Heart left ventricle (tissue), 16 donors: ENCODE measurements at places on chromosomes 1 and 21. TPM values are rescaled to one million over a fixed set of nuclear protein-coding genes. Genes with fewer than 3 reads are reported as not detected.
A peak's percentile ranks its signal among the peaks of the same experiment; 100 is the strongest.

- H3K27me3 ChIP-seq, result no peaks in the 10 kb centered on the region
- no peak overlapping the region for H3K4me3 ChIP-seq
- no peak overlapping the region for H3K27ac ChIP-seq
- H3K4me1 ChIP-seq, result peaks cover 8% of the 10 kb centered on the region
Measured at GRCh38 chr1:167708940-167709389, 12.8 kb upstream of the MPZL1 start.

DNA sequence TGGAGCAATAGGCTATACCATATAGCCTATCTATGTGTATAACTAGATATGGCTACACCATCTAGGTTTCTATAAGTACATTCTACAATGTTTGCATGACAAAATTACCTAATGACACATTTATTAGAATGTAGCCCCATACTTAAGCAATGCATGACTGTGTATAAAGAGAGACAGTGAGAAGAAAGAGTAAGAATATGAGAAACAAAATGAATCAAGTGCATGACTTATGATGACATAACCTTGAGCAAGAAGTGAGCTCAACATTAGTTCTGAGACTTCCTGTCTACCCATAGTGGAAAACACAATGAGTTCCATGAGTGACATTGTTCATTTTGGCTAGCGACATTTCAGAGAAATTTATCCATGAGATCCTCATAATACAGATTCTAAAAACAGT is 10.1 kb downstream of the SLC44A5 start:
- no peak for DNase-seq
- H3K36me3 ChIP-seq, result no peaks in the 10 kb centered on the region
- no peak overlapping the region for H3K4me3 ChIP-seq
- H3K4me1 ChIP-seq, result no peaks in the 10 kb centered on the region
- H3K27ac ChIP-seq, result no peak overlapping the region

TSPAN2 gene
- total RNA-seq, result 7.7 TPM

DNA sequence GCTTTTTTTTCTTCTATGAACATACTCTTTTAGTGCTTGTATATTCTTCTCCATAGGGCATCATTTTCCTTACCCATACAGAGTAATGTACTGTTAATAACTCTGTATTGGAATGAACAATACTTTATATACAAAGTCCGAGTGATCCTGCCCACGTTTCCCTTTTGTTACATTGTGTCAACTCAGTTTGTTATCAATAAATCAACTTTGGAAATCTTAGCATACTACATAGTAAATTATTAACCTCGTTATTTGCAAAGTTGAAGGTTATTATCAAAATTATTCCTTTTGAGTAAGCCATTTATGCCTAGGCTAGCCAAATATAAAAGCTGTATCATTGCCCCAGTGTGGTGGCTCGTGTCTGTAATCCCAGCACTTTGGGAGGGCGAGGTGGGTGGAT is 937.4 kb upstream of the TMPRSS15 start:
- no peaks in the 10 kb centered on the region for H3K27me3 ChIP-seq
- no peak for DNase-seq
- H3K27ac ChIP-seq, result no peak overlapping the region

DNA sequence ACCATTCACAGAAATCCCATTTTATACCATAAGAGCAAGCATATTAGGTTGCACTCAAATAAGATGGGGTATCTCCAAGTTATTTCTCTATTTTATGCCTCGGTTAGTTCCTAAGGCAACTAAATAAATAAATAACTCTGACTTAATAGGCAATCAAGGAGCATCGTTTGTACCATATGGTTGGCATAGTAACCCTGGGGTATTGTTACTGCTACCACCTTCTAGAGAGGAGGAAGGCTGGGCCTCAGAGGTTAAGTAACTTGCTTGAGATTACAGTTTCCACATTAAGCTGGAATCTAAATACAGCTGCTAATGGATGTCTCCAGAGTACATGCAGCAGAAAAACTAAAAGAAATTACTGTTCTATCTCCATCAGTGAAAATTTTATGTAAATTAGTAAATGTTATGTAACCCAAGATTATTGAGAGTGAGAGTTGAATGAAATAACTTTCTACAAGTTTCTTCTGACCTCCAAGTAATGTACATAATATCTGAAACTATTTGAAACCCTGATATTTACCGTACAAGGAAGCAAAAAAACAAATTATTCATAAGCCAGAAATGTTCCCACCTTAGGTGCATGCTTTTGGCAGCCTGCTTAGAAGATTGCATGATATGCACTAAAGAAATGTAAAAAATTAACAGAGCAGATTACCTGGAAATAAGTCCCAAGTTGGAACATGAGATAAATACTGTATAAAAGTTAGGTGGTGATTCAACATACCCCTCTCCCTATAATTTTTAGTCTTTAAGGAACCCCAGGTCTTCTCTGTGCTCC is 127.0 kb downstream of the CRB1 start:
- no peaks in the 10 kb centered on the region for H3K27me3 ChIP-seq
- H3K4me3 ChIP-seq, result no peak overlapping the region
- no peak for DNase-seq
- no peaks in the 10 kb centered on the region for H3K4me1 ChIP-seq

DNA sequence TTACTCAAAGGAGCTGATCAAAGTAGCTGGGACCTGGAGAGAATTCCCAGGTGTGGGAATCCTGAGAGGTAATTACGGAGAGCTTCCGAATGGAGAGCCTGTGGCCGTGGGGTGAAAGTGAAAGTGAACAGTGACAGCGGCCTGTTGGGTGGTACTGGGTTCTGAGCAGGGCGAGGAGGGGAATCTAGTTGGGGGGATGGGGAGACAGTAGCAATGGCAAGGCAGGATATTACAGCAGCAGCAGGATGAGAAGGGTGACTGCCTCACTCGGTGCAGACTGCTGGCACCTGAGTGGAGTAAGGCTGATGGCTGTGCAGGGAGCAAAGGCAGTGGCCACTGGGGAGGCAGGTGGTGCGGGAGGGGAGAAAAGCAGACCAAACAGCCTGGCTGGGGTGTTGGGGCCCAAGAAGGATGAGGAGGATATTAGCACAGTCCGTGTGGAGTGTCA is 70.3 kb upstream of the PRDX6 start:
- peaks cover 9% of the 10 kb centered on the region for H3K4me1 ChIP-seq
- H3K27me3 ChIP-seq, result no peaks in the 10 kb centered on the region
- H3K4me3 ChIP-seq, result peak overlapping the region; percentile 23
- H3K36me3 ChIP-seq, result no peaks in the 10 kb centered on the region
- no peak overlapping the region for H3K27ac ChIP-seq
- DNase-seq, result no peak

GAS5 gene
- total RNA-seq, result 103 TPM

DNA sequence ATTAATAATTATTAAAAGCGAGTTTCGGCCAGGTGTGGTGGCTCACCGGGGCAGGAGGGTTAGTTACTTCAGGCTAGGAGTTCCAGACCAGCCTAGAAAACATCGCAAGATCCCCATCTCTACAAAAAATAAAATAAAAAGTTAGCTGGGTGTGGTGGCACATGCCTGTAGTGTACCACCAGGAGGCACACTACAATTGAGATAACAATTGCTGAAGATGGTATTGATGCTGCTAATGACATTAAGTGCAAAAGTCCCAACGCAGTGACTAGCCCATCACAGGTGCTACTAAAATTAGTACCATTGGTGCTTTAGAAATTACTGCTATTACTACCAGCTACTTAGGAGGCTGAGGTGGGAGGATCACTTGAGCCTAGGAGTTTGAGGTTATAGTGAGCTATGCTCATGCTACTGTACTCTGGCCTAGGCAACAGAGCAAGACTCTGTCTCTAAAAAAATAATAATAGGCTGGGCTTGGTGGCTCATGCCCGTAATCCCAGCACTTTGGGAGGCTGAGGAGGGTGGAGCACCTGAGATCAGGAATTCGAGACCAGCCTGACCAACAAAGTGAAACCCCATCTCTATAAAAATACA is 156.6 kb downstream of the GREM2 start:
- no peaks in the 10 kb centered on the region for H3K36me3 ChIP-seq
